ENCODE measurements at places on chromosomes 3 and 15. TPM values are rescaled to one million over a fixed set of nuclear protein-coding genes. Genes with fewer than 3 reads are reported as not detected.

The C3orf20 gene
- total RNA-seq: not detected

The KIF15 gene
- 21.2 TPM for total RNA-seq

The NTRK3 gene
- under 0.01 TPM for total RNA-seq

The CHST13 gene
- total RNA-seq: not detected

The C3orf70 gene
- 2.6 TPM for total RNA-seq

DNA sequence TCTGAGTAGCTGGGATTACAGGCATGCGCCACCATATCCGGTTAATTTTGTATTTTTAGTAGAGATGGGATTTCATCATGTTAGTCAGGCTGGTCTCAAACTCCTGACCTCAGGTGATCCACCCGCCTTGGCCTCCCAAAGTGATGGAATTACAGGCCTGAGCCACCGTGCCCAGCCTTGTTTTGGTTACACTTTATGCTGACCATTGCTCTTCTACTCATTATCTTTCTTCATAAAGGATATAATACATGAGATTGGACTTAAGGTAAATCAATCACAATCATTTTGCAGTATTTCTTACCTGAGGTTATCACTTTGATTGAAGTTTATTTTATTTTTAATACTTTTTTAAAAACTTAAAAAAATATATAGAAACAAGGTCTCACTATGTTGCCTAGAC is 2.2 kb upstream of the LEO1 start:
- no peak for DNase-seq

DNA sequence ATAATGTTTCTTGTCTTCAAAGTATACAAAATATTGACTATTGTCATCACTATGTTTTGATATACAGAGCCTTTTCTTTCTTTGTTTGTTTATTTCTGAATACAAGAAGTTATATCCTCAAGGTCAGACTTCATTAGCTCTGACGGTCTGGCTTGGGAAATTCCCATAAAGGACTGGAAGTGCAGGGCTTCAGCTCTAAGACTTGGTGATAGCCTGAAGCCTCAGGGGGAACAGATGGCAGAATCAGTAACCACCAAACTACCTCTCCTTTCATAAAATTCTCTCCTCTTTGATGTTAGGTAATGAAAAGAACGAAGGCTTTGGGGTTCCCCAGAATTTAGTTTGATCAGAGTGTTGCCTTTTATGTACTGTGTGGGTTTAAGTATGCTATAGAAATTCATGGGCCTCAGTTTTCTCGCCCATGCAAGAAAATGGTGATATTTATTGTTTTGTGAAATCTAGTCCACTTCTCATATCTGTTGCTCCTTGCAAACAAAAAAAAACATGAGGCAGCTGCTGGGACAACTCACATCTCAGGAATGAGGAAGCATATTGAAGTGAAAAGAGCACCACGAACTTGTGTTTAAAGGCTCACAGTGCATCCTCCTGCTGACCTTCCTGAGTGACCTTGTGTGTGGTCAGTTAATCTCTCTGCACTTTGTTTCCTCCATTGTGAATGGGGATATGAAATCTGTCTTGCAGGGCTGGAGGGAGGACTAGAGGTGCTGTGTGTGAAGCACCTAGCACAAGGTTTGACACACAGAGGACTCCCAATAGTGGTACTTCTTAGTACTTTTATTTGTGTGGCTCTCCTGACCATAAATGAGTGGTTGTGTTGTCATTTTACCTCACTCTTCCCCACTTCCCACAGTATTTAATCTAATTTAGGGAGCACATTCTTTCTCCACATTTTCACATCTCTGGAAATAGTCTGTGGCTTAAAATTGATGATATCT is 569.8 kb upstream of the IL12A start:
- peak; percentile 54 for DNase-seq

DNA sequence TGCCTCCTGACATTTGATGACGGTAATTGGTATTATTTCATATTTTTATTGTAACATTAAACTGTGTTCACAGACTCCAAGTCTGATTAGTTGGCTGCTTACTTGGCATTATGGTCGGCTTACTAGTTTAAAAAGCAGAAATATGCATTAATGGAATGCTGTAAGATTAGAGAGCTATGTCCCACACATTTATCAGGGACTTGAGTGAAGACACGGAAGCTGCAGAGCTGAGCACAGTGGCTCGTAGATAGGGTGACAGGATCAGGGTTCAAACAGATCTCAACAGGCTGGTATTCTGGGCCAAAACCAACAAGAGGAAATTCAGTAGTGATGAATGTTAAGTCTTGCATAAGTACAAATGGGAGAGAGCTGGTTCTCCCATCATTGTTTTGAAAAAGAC is 113.8 kb downstream of the ADAMTSL3 start:
- no peak for DNase-seq

- peak; percentile 20 for DNase-seq
Observed at GRCh38 chr3:127698691-127699415, 26.1 kb downstream of the ABTB1 start.

GRCh38 chr15:68479870-68480269 is 47.9 kb upstream of the ITGA11 start:
- DNase-seq: no peak

All from dermis blood vessel endothelial cell (primary cell).